Smooth muscle cell of the coronary artery (primary cell): ENCODE measurements at places on chromosomes 2 and 18. TPM values are rescaled to one million over a fixed set of nuclear protein-coding genes. Genes with fewer than 3 reads are reported as not detected.

PTPN4 gene
- 15.3 and 20.5 TPM in 2 replicates for total RNA-seq

CIB4 gene
- not detected in 2 replicates for total RNA-seq

IFIH1 gene
- total RNA-seq = 2.6 and 6.3 TPM in 2 replicates

RUFY4 gene
- 0.08 TPM in 1 of 2 replicates, not detected in the other for total RNA-seq

CDK15 gene
- total RNA-seq = 0.08 and 0.23 TPM in 2 replicates

KCNIP3 gene
- total RNA-seq = 0.53 and 2.9 TPM in 2 replicates
